ENCODE measurements at places on chromosomes 7 and 10.
A peak's percentile ranks its signal among the peaks of the same experiment; 100 is the strongest.

DNA sequence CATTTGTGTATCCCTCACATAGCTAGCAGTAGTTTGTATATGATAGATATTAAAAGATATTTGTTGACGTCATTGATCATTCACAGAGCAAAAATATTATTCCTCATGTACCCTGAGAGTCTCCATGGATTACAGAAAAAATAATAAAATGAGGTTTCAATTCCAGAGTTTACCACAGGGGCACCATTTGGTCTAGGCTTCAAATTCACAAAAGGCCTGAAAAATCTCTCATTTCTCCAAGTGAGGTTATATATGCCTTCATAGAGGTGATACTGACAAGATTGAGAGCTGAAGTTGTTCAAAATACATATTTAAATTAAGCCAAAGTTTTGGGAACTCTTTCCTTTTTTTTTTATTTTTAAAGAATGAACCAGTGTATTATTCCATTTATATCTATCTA lies 52.7 kb downstream of the TMEM26 start:
- no peak for DNase-seq

- DNase-seq: peak; percentile 55
These were observed 21.0 kb upstream of the ABI1 start for GRCh38 chr10:26881600-26882331.

GRCh38 chr7:138796038-138796615 lies 1.7 kb upstream of the TMEM213 start:
- no peak for DNase-seq

GRCh38 chr7:15461576-15461975 lies 100.2 kb downstream of the AGMO start:
- no peak for DNase-seq

DNA sequence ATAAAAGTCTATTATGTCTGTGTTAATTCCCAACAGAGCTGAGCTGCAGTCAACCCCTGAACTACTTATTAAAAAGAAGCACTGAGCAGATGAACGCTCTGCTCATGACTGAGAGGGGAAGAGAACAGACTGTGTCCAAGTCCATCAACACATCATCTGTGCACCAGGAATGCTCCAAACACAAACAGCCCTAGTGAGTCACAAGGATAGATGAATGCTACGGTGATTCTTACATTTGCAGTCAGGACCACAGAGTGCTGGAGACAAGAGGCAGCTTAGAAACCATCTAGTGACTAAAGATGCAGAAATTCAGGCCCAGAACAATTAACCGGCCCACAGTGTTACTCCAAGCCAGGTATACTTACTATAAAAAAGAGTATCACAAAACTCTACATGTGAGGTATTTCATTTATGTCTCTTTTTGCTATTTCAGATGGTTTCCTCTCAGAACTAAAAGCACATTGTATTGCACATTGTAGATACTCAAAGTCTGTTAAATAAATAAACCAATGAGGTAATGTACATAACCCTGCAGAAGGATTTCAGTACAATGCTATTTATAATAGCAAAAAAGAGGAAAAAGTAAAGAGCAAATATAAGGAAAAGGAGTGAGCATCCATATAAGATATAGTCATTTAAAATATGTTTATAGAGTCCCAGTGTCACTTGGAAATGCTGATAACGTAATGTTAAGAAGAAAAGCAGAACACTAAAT lies 159.2 kb downstream of the KCNMA1 start:
- DNase-seq: no peak

Data from iPS-NIHi11 (cell line).